Hematopoietic multipotent progenitor cell treated with erythropoietin and hydrocortisone succinate and interleukin-3 and kit ligand, for 15 days (in vitro differentiated cells): ENCODE measurements at places on chromosomes 4 and X.

GRCh38 chr4:138118270-138118669 lies 123.9 kb downstream of the SLC7A11 start:
- no peak for DNase-seq

- DNase-seq: no peak
These were observed 31.4 kb upstream of the SLC25A31 start for GRCh38 chr4:127698789-127699200.

DNA sequence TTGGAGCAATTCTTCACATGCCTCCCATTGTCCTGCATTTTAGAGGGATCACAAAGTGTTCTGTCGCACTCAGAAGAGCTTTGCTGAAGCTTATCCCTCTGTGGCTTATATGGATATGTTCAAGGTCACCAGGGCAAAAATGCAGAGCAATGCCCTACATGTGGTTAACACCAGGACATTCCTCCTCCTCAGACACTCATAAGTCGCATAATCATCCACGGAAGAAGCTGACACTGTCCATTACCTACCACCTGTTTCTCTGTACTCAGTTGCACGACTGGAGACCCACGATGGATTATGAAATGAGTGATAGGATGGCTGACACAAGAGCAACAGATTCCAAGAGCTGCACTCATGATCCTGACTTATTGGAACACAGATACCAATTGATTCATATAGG lies 68.7 kb upstream of the PRDX4 start:
- no peak for DNase-seq

DNA sequence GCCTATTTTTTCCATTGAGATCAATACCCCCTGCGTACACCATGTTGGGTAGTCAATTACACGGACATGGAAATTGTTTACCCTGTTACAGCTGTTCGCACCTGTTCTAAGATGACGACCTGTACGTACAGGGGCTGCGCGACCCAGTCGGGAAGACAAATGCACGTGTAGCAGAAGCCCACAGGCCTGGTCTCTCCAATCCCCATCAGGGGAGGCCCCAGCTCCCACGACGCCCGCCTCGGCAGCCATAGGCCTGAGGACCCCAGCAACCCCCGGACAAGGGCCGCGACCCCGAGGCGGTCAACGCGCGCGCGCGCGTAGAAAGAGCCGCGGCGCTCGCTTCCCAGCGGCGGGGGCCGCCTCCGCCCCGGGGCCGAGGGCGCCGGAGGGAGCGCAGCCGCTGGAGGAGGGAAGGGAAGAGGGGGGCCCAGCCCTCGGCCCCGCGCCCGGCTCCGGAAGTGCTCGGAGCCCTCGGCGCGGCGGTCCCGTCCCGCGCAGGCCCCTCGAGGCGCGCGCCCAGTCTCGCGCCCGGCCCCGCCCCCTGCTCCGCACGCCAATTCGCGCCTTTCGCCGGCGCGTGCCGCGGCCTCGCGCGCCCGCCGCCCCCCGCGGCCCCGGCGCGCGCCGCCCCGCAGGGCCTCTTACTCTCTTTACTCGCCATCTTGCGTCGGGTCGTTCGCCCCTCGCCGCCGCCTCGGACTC lies 618 bp downstream of the RBBP7 start:
- peak; percentile 41 for DNase-seq
